ENCODE measurements at places on chromosomes 7 and 10.

DNA sequence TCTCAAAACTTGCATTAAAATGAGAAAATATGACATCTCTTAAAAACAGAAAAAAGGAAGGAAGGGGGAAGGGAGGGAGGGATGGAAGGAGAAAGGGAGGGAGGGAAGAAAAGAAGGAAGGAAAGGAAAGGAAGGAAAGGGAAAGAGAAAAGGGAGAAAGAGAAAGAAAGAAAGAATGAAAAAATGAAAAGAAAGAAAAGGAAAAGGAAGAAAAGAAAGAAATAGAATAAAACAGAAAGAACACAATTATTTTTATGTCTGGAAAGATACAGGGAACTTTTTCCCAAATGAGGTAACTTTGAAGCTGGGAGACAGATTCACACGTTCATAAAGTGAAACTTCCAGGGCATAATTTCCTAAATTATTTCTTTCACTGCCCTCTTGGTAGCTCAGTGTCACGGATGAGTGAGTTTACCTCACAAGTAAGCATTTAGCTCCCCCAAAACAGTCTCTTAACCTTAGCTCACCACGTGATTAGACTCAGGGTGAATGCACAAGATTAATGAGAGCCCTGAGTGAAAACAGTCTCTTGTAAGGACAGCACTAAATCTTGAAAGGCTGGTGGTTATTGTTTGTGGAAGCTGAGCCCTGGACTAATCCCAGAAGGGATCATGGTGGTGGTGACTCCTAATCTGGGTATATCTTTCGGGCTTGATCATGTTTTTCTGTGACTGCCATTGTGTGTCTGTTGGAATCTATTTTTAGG is 74.1 kb upstream of the HDAC9 start:
- 0 out of 2 replicates have a peak, but pooled peaks cover 4% of the 10 kb centered on the region for H3K4me1 ChIP-seq
- DNase-seq = no peak
- no peak overlapping the region for H3K27ac ChIP-seq
- H3K27me3 ChIP-seq = no peaks in the 10 kb centered on the region

GRCh38 chr7:19390795-19391194 is 245.6 kb upstream of the FERD3L start:
- H3K27me3 ChIP-seq = no peaks in the 10 kb centered on the region
- H3K27ac ChIP-seq = no peak overlapping the region
- no peak for DNase-seq
- H3K36me3 ChIP-seq = no peaks in the 10 kb centered on the region
- H3K4me3 ChIP-seq = no peak overlapping the region

GRCh38 chr7:137986252-137987017 is 15.5 kb downstream of the CREB3L2 start:
- no peaks in the 10 kb centered on the region for H3K27me3 ChIP-seq
- H3K4me1 ChIP-seq = peaks cover 94% of the 10 kb centered on the region
- H3K4me3 ChIP-seq = peak overlapping the region; percentile 22
- DNase-seq = no peak
- peaks cover 10% of the 10 kb centered on the region for H3K36me3 ChIP-seq
- H3K27ac ChIP-seq = peak overlapping the region; percentile 80

DNA sequence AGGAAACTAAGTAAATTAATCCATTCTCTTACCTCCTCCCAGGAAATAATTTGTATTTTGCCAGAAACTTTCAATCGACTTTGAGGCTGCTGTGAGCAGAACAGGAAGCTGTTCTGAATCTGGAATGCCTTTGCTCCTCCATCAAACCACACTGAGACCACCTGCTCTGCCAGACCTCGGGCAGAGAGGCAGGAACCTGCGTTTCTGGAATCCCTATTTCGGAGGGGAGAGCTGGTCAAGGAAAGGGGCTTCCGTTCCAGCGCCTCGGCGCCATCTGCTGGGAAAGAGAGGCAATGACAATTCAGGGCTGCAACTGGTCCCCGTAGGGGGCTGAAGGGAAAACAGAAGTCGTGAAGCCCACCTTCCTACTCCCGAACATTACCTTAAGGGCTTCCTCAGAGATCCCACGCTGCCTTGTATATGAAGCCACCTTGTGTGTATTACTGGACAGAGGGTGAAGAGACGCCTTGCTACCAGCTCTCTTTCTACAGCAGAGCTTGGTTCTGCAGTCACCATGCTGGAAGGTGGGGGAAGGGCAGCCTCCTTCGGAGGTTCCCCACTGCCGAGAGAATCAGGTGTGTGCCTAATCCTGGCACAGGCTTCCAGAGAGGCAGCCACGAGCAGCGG is 31.2 kb downstream of the ZNF467 start:
- no peaks in the 10 kb centered on the region for H3K36me3 ChIP-seq
- 0 out of 2 replicates have a peak, but pooled peaks cover 5% of the 10 kb centered on the region for H3K27me3 ChIP-seq
- 0 out of 2 replicates have a peak, but pooled peaks cover 2% of the 10 kb centered on the region for H3K4me1 ChIP-seq
- H3K4me3 ChIP-seq = peak overlapping the region; percentile 68
- H3K27ac ChIP-seq = no peak overlapping the region

GRCh38 chr7:20201380-20201779 is 15.8 kb downstream of the MACC1 start:
- H3K36me3 ChIP-seq = no peaks in the 10 kb centered on the region
- peak overlapping the region; percentile 73 for H3K27ac ChIP-seq
- peaks cover 42% of the 10 kb centered on the region for H3K4me1 ChIP-seq
- no peak for DNase-seq

DNA sequence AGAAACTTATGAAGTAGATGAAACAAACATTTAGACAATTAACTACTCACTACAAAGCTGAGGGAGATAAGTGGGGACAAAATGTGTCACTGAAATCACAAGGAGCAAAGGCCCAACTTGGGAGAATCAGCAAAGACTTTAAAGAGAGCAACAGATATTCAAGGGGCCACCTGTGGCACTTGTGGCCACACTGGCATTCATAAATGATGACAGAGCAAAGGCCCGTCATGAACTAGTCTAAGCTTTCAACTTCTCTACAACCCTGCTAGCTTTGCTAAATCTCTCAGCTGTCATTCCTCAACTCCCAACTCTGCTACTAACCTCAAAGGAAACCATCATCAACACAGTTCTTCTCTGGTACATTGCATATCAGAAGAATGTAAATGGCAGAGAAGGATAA is 178.4 kb downstream of the CPEB3 start:
- H3K4me3 ChIP-seq = no peak overlapping the region
- H3K27me3 ChIP-seq = no peaks in the 10 kb centered on the region
- peaks cover 44% of the 10 kb centered on the region for H3K4me1 ChIP-seq
- no peaks in the 10 kb centered on the region for H3K36me3 ChIP-seq
- DNase-seq = peak; percentile 83
- H3K27ac ChIP-seq = peak overlapping the region; percentile 65
